ENCODE measurements at places on chromosomes 5 and 9.

DNA sequence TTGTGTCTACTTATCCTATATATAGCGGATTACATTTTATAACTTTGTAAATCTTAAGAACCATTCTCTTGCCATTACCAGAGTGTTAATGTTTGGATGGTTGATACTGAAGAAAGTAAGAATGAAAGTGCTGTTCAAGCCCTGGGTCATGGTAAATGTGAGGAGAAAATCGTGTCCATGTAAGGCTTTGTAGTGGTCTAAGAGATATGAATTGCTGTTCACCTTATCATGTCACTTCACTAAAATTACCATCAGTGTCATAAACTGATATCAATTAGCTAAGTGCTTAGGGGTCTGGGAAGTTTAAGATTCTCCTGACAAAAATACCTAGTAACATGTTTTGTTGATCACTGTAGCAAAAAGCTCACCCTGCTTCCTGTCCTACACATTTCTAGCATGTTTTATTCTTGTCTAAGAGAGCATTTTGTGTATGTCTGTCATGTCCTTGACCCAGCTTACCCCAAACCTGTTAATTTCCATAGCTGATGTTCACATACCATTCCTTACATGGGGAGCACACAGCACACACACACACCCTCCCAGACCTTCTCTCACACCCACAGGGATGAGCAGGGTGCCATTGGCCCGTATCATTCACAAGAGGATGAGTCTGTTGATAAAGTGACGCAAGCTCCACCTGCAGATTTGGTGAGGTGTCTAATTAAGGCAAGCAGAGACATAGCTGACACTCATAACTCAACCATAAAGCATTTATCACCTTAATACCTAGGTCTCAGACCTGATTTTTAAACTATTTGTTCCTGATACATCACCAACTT is 125.1 kb upstream of the PAM start:
- no peak for DNase-seq

- no peak for DNase-seq
These were observed 151.4 kb downstream of the MAST4 start for GRCh38 chr5:66747607-66748006.

GRCh38 chr5:9512457-9512856 is 33.4 kb downstream of the SEMA5A start:
- no peak for DNase-seq

- no peak for DNase-seq
These were observed 123.0 kb upstream of the RFX3 start for GRCh38 chr9:3648722-3649246.
